ENCODE measurements at places on chromosomes 7 and 10. TPM values are rescaled to one million over a fixed set of nuclear protein-coding genes. Genes with fewer than 3 reads are reported as not detected.

The AGBL3 gene
- 1.7 TPM for total RNA-seq

The AMPH gene
- 37.0 TPM for total RNA-seq

The TMEM184A gene
- 0.66 TPM for total RNA-seq

The VSTM2A gene
- not detected for total RNA-seq

The PPP1R17 gene
- 0.30 TPM for total RNA-seq

The C7orf57 gene
- 0.66 TPM for total RNA-seq

DNA sequence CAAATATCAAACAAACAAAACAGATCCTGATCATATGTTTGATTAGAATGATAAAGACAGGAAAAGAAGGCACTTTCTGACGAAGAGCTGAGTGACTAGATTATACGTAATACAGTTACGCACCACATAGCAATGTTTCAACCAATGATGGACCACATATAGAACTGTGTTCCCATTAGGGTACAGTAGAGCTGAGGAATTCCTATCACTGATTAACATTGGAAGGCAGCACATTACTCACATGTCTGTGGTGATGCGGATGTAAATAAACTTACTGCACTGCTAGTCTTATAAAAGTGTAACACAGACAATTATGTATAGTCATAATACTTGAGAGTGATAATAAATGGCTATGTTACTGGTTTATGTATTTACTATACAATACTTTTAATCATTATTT is 98.3 kb downstream of the PTN start:
- no peak for DNase-seq

GRCh38 chr10:3510741-3511140 is 274.3 kb downstream of the KLF6 start:
- DNase-seq, result no peak

DNA sequence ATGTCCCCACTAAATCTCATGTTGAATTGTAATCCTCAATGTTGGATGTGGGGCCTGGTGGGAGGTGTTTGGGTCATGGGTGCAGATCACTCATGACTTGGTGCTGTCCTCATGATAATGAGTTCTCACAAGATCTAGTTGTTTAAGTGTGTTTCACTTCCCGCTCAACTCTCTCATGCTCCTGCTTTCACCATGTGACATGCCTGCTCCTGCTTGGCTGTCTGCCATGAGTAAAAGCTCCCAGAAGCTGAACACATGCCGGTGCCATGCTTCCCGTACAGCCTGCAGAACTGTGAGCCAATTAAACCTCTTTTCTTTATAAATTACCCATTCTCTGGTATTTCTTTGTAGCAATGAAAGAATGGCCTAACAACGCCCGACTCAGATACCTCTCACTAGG is 6.2 kb upstream of the PSTK start:
- DNase-seq, result no peak

DNA sequence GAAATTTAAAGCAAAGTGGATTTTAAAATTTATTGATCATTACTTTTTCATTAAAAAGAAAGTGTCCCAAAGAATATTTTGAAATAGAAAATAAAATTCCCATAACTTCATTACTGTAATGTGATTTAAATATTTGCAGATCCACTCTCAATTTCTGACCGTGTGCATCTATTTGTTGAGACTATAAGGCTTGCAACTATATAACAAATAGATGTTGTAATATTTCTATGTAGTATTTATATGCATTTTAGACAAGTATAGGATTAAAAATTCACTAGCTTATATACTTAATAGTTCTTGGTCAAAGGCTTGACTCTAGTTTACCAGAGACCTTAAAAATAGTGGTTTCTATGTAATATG is 3.8 kb downstream of the HHEX start:
- DNase-seq, result no peak

DNA sequence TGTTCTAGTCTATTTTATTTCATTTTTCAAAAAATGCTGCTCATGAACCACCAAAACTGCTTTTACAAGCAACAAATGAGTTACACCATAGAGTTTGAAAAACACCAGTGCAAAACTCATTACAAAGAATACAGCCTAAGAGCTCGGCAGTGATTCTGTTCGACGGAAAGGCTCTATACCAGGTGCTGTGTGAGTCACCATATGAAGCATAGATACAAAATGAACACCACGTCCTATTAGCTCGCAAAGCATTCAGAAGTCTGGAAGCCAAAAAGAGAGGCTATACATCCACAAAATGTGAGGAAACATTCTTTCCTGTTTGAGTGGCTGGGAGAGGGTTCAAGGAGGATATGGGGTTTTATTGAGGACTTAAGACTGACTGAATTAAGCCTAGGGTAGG is 136.1 kb downstream of the ATE1 start:
- DNase-seq, result no peak

- DNase-seq, result no peak
Observed at GRCh38 chr10:44965651-44966097, 6.1 kb downstream of the RASSF4 start.

DNA sequence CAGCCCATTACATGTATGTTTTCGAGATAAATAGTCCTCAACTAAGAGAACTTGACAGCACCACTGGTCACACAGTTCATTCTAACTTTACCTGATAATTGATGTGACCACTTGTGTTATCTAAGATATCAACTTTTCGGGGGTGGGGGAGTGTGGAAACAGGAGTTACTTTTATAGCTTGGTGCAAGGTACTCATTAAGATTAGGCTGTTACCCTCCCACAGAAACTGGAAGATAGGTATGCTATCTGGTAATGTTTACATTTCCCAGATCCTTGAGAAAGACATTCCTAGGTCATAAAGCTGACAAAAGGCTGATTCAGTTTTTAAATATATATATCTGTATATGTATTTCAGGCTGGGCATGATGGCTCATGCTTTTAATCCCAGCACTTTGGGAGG is 11.1 kb downstream of the ERVW-1 start:
- DNase-seq, result no peak

DNA sequence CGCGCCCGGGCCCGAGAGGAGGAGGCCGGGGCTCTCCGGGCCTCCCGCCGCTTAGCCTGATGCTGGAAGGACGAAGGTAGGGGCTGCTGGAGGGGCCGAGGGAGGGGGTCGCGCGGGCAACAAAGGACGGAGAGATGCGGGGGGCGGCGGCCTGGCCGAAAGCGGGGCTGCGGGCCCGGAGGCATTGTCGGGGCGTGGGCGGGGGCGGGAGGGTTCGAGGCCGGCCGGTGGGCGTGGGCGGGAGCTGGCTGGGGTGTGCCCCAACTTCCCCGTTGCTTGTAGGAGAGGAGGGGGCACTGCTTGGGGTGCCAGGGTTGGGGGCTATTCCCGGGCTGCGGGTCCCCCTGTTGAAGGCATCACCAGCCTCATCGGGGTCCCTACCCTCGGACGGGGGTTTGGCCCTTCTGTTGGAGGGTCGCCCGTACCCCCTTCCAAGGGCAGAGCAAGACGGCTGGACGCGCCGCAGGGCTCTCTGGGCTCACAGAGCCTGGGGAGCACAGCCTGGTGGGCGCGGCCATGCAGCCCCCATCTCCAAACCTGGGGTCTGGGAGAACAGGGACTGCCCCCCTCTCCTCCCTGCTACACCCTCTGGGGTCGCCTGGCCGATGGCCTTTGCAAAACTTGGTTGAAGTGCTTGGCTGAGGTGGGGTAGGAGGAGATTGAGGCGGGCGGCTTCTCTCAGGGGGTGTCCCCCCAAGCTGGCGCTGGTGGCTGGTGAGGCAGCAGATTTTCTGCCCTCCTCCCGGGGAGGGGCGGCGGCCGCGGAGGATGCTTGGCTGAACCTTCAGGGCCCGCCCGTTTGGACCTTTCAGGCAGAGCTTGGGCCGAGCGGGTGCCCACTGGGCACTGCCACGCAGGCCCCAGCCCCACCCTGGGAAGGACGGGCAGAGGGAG is 699 bp downstream of the CLIP2 start:
- DNase-seq, result no peak

GRCh38 chr10:30032125-30032524 is 27.3 kb downstream of the JCAD start:
- no peak for DNase-seq

- DNase-seq, result peak; percentile 90
Observed at GRCh38 chr7:150778738-150779301, 21.3 kb downstream of the TMEM176B start.

GRCh38 chr10:33897291-33897752 is 562.9 kb upstream of the NRP1 start:
- no peak for DNase-seq

DNA sequence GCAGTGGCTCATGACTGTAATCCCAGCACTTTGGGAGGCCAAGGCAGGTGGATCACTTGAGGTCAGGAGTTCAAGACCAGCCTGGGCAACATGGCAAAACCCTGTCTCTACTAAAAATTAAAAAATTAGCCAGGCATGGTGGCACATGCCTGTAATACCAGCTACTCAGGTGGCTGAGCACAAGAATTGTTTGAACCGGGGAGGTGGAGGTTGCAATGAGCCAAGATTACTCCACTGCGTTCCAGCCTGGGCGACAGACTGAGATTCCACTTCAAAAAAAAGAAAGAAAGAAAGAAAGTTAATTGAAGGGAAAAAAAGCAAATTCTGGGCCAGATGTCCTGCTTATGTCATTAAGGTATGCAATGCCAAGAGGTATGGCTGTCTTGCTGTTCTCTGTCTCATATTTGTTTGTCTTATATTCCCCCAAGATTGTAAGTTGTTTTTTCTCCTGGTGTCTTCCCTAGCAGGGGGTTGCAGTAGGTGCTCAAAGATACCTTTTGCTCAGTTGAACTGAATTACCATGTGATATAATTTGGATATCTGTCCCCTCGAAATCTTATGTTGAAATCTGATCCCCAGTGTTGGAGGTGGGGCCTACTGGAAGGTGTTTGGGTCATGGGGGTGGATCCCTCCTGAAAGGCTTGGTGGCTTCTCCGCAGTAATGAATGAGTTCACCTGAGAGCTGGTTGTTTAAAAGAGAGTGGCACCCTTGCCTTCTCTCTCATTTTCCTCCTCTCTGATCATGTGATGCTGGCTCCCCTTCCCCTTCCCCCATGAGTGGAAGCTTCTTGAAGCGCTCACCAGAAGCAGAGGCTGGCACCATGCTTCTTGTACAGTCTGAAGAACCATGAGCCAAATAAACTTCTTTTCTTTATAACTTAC is 60.9 kb downstream of the MYOF start:
- DNase-seq, result no peak

GRCh38 chr10:10662716-10663408 is 354.8 kb upstream of the CELF2 start:
- DNase-seq, result peak; percentile 9
